ENCODE measurements at places on chromosomes 12 and 14.

- no peak for DNase-seq
Observed at GRCh38 chr14:100747021-100747586, 20.4 kb downstream of the DLK1 start.

GRCh38 chr12:96249196-96250118 lies 55.3 kb downstream of the ELK3 start:
- no peak for DNase-seq

- no peak for DNase-seq
Observed at GRCh38 chr12:114399664-114400211, 6.2 kb downstream of the TBX5 start.

GRCh38 chr14:104343294-104343625 lies 204.9 kb downstream of the KIF26A start:
- DNase-seq = no peak

- no peak for DNase-seq
Observed at GRCh38 chr14:81400852-81401251, 728 bp upstream of the STON2 start.

- no peak for DNase-seq
Observed at GRCh38 chr12:3580094-3580749, 89.2 kb downstream of the PRMT8 start.

- no peak for DNase-seq
Observed at GRCh38 chr12:102527171-102527720, 46.9 kb upstream of the IGF1 start.

- no peak for DNase-seq
Observed at GRCh38 chr12:104499668-104500332, 43.1 kb downstream of the CHST11 start.

- DNase-seq = no peak
Observed at GRCh38 chr12:106773286-106774004, 1.0 kb upstream of the RIC8B start.

DNA sequence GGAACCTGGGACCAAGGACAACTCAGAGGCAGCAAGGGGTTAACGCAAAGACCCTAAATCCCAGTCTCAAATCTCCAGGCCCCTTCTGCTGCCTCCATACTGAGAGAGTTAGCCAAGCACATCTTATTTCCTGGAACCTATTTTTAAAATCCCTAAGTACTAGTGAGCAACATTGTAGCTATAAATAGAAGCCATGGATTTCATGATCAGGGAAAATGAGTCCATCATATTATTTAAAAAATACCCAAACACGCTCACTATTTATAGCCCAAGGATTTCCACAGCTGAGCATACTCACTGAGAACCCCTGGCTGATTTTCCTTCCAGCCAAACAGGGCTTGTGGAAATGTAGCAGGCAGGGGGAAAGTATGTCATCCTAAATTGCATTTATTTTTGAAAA lies 19.4 kb upstream of the TUNAR start:
- DNase-seq = no peak

- no peak for DNase-seq
Observed at GRCh38 chr14:96783043-96783914, 13.9 kb upstream of the VRK1 start.

- DNase-seq = no peak
Observed at GRCh38 chr12:23803540-23803939, 145.9 kb downstream of the SOX5 start.

GRCh38 chr14:71355324-71356201 lies 448.3 kb downstream of the PCNX1 start:
- no peak for DNase-seq

DNA sequence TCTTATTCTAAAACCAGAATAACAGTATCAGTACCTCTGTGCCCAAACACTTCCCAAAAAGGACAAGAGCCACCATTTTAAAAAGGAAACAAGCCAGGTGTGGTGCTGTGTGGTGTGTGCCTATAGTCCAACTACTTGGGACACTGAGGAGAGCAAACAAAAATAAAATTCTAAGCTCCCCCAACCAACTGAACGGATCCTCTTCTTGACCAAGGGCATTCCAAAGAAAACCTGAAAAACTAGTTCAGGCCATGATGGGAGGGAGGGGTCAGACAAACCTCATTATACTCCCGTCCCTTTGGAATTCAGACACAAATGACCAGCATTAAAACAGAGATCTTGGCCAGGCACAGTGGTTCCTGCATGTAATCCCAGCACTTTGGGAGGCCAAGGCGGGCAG lies 20.5 kb downstream of the SLC11A2 start:
- no peak for DNase-seq

GRCh38 chr14:85604714-85605113 lies 74.8 kb downstream of the FLRT2 start:
- DNase-seq = no peak

DNA sequence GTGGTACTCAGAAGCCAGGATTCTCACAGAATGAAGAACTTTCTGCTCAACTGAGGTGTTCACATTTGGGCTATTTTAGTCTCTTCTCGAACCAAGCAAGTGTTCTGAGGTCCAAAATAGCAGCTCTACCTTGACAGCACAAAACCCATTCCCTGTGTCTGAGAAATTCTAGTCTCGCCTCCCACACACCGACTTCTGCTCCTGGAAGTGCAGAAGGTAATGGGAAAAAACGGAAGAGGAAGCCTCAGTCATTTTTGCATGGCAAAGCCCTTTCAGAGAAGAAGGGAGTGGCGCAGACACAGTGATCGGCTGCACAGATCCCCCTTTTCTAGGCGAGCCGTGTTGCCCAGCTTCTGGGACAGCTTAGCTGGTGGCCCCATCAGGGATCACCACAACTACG lies 31.2 kb upstream of the VPS33A start:
- no peak for DNase-seq

- DNase-seq = no peak
Observed at GRCh38 chr12:31317471-31318395, 8.2 kb downstream of the SINHCAF start.

DNA sequence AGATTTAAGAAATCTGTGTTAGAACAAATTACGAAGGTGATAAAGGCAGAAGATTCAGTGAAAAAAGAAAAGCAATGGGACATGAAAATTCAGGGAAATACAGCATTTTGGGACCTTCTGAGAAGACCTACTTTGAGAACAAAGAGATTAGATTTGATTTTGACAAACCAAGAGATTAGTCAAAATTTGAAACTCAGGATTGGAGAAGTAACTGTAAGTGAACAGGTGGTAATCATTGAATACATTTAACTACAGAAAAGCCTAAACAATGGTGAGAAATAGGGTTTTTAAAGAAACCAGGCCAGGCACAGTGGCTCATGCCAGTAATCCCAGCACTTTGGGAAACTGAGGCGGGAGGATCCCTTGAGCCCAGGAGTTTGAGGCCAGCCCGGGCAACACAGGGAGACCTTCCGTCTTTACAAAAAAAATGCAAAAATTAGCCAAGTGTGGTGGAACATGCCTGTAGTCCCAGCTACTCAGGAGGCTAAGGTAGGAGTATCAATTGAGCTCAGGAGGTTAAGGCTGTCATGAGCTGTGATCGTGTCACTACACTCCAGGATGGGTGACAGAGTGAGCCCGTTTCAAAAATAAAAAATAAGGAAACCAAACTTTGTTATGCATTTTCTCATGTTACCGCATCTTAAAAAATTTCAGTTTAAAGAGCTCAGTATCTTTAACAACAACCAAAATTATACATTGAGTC lies 8.9 kb upstream of the SAV1 start:
- no peak for DNase-seq

GRCh38 chr12:130170611-130171010 lies 8.3 kb downstream of the FZD10 start:
- DNase-seq = no peak

DNA sequence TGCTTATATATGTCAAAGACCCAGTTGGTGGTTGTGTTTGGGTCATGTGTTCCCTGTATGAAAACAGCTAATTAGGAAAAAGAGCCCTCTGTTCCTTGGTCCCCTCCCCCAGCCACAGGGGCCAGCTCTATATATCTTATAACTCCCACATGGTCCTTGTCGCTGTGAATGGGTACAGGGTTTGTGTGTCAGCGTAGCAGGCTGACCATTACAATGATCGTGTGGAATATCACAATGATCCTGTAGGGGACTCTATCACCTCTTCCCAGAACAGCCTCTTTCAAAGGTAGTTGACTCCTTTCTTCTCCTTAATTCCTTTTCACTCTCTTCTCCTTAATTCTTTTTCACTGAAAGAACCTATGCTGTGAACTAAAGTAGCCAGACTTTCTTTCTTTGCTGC lies 51.6 kb upstream of the RIC8B start:
- no peak for DNase-seq

GRCh38 chr14:46734286-46734685 lies 82.7 kb upstream of the RPL10L start:
- no peak for DNase-seq

DNA sequence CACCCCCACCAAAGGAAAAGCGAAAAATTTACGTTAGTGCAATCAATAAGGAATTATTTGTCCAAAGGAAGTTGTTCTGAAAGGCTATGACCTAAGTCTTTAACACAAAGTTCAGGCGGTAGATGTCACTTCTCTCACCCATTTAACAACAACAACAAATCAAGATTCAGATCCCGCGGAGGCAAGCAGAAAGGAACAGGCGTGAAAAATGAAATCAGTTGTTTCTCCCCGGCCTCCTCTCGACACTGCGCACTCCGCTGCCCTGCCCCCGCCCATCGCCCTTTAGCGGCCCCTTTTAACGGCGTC lies 1.4 kb downstream of the DENND5B start:
- DNase-seq = no peak

GRCh38 chr14:72818998-72819397 lies 74.9 kb downstream of the DPF3 start:
- DNase-seq = no peak

- DNase-seq = no peak
Observed at GRCh38 chr14:53767566-53767965, 189.1 kb downstream of the BMP4 start.

- no peak for DNase-seq
Observed at GRCh38 chr12:30508205-30508967, 187.3 kb downstream of the IPO8 start.

GRCh38 chr14:76832503-76832988 lies 6.3 kb downstream of the LRRC74A start:
- no peak for DNase-seq
